ENCODE measurements at places on chromosomes 6 and 20.

DNA sequence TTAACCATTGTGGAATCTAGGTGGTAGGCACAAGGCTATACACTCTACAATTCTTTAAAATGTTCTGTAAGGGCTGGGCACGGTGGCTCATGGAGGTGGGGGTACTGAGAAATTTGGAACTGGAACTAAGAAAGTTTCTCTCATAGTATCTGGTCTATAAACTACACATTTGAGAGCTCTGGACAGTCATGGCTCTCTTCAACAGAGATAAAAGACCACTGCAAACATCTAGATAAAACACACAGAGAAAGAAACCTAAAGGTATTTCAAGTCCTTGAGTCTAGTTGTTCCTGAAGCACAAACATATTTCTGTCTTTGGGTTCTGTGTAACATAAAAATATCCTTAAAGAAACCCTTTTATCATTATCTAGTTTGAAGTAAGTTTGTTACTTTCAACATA lies 35.2 kb downstream of the ILRUN start:
- DNase-seq = no peak

- no peak for DNase-seq
Measured at GRCh38 chr6:62999796-63000195, 211.5 kb upstream of the FKBP1C start.

DNA sequence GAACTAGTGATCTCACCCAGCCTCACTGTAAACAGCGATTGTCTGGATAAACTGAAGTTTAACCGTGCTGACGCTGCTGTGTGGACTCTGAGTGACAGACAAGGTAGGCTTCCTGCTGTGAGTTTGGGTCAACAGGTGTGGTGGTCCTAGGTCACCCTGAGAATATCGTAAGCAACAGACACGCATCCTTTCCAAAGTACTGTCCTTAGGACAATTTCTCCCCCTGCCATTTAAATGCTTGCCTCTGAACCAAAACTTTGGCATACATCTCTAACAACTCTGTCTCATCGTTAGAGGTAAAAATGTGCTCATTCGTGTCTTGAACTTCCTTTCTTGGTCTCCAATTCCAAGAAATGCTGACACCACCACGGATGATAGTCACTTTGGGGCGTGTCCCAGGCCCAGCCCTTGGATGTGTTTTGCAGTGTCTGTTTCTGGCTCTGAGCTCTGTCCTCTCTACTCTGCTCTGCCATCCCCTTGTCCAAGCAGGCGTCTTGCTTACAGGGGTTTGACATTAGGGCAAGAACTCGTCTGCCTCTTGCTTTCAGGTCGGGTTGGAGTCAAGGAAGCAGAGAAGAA lies 95.5 kb downstream of the EYA2 start:
- no peak for DNase-seq

DNA sequence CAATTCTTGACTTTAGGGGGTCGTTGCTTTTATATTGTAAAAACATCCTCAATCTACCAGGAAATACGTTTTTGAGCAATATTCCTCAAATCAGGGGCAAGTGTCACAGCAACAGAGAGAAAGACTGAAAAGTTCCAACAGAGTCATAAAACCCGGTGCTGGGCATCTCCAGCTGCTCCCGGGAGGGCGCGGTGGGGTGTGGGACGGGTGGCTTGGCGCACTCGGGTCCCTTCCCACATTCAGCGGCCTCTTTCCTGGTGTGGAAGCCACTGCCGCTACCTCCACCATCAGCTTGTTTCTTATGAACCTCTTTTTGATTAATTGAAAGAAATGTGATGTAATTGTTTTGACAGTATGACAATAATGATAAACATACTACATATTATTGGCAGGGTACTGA lies 98.2 kb downstream of the IRF4 start:
- DNase-seq = no peak

DNA sequence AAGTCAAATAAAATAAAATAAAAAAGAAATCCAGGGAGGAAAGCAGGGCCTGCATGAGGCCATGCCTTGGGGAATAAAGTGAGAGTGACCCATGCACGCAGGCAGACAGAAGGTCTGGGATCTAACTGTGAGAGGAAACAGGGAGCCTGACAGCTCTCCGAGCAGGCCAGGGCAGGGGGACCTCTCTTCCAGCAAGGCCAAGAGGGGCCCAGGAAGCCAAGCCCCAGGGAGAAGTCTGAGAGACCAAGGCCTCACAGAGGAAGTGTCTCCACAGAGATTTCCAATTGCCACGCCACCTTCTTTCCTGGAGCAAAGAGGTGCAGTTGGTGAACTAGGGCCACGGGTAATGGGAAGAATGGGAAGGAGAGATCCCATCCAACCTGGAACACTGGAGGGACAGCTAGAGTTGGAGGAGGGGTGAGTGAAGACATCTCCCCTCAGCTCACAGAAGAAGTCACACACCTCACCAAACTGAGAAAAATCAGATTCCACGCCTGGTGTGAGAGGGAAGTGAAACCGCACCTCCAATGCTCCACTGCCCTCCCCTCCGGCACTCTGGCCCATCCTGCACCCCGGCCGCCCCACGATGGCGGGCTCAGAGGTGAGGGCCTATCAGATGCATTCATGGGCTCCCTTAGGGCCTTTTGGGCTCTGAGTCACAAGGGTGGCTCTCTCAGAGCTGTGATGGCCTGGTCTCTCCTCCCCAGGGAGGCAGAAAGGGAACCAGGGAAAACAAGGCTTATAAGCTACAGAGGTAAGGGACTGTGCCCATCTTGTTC lies 25.1 kb upstream of the TAF8 start:
- no peak for DNase-seq

GRCh38 chr20:59032713-59033059 lies 551 bp upstream of the ATP5F1E start:
- DNase-seq = no peak

GRCh38 chr6:73657201-73657600 lies 3.4 kb upstream of the SLC17A5 start:
- no peak for DNase-seq

GRCh38 chr6:31169123-31169857 lies 1.2 kb downstream of the POU5F1 start:
- no peak for DNase-seq

DNA sequence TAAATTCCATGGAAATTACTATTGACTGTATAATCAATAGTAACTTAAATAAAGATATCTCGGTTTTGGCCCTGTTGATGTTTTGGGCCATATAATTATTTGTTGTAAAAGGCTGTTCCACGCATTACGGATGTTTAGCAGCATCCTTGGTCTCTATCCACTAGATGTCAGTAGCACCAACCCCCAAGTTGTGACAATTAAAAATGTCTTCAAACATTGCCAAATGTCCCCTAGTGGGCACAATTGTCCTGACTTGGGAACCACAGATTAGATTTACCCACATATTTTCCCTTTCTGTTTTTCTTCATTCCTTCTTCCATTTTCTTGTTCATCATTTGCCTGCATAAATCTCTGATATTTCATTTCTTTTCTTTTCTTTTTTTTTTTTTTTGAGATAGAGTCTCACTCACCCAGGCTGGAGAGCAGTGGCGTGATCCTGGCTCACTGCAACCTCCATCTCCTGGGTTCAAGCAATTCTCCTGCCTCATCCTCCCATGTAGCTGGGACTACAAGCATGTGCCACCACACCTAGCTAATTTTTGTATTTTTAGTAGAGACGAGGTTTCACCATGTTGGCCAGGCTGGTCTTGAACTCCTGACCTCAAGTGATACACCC lies 13.6 kb upstream of the WFDC8 start:
- DNase-seq = peak; percentile 73

DNA sequence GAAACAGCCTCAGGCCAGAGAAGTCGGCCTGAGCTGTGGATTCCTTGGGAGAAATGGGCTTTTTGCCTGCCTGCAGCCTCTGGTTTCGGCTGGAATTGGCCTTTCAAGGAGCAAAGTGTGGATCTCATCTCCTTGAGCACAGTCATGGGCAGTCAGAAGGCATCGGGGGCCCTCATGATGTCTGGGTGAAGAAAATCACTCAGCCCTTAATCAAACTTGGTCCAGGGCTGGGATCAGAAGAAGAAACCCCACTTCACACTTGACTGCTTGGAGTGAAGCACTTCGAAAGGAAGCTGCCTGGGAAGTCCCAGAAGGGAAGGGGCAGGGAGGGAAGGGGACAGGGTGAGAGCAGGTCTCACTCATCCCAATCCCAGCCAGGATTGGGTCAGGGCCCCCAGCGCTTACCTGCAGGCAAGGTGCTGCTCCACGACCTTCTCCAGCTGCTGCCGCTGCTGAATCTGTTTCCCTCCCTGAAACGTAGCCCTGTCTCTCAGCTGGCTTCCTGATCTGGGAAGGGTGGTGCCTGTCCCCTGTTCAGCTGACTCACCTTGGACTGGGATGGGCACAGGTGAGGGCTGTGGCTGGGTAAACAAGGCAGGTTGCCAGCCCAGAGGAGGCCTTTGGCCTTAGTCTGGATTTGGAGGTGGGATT lies at the start of gene SDCBP2:
Gene SDCBP2 (minus strand): TSS at position 460 of the 651 bp plus-strand sequence. CDS start 8,723 bp downstream, outside the sequence.
- DNase-seq = no peak

DNA sequence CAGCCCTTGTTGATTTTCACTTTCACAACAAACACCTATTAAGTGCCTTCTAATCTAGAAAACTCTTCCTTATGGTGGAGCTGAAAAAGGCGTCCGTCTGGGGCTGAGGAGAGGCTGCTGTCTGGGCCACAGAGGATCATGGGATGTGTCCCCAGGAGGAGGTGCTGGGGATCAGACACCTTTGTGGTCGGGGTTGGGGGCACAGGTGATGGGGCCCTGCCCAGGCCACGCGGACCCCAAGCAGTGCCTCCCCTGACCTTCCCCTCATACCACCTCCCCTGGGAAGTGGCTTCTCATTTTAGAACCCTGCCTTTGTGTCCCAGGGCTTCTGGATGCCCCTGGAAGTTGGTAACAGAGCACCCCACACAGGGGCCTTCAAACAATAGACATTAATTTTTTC lies 41.1 kb downstream of the SUN5 start:
- no peak for DNase-seq

DNA sequence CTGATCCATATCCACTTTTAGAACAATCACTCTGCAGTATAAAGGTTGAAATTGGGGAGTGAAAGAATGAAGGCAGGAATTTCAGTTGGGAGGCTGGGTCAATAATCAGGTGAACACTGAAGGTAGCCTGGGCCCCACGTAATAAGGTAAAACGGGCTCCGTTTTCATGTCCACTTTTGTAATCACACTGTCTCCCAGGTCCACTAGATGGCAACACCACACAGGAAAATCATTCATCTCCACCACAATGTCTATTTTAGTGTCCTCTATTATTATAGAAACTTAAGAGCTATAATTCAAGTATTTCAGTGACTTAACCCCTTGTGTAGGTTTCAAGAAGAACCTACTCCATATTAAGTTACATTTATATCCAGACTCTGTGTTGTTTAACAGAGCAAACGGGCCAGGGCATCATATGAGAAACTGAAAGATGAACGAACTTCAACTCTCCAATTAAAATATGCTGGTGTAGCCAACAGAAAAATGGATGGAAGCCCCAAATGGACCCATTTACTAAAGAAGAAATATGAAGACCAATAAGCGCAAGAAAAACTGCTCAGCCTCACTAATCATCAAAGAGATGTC lies 45.9 kb upstream of the MC3R start:
- peak; percentile 14 for DNase-seq

DNA sequence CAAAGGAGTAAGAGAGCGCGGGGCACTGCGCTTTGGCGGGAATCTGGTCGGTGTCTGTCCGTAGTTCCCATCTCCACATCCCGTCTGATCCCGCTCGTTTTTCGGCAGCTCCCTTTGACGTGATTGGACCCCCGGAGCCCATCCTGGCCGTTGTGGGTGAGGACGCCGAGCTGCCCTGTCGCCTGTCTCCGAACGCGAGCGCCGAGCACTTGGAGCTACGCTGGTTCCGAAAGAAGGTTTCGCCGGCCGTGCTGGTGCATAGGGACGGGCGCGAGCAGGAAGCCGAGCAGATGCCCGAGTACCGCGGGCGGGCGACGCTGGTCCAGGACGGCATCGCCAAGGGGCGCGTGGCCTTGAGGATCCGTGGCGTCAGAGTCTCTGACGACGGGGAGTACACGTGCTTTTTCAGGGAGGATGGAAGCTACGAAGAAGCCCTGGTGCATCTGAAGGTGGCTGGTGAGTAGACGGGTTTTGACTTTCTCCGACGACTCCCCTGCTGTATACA lies 1.4 kb downstream of the BTN1A1 start:
- no peak for DNase-seq

GRCh38 chr20:61753316-61753942 lies 312.3 kb downstream of the TAF4 start:
- no peak for DNase-seq

DNA sequence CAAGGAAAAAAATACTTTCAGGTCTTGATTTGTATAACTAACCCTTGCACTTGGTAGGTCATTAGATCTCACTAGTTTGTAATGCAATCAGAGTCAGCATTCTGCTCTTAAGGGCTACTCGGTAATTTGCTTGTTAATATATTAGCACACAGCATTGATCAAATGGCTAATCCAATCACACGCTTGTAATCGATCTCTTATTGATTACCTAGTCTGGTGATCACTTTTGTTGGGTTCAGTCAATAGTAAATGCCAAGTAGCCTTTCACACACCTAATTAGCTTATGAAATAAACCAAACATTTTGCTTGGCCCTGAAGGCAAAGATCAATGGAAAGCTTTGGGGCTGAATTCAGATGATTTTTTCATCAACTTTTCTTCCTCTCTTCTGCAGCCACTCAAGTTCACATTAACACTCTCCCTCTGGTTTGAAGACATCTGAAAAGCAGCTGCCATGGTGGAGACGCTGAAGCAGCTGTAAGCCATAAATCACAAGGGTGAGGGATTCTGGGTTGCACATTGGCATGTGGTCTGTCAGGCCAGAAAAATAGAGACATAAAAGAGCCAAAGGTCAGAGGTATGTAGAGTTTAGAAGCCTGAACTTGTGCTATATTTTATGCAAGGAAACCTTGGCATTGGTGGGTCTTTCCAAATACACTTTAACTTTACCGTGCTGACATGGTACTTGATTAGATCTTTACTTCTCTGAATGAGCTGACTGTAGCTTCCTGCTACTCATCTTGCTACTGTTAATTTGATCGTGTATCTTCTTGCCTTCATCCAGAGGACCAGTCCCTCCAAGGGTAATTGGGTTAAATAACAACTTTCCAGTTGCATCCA lies 234.4 kb downstream of the SIM1 start:
- no peak for DNase-seq

DNA sequence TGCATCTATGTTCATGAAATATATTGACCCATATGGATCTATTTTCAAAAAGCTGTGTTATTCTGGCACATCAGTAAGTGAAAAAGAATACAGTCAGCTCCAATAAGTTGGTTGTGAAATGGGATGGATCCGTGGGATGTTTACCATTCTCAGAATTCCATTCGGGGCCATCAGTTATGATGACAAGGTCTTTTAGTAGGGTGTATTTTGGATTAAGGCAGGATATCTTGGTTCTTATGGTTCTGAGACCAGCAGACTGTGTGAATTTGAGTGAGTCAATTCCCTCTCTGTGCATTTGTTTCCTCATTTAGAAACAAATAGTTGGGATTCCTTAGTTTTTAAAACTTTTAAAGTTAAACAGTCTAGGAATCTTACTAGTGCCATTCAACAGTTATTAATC lies 287.4 kb downstream of the CD109 start:
- no peak for DNase-seq

DNA sequence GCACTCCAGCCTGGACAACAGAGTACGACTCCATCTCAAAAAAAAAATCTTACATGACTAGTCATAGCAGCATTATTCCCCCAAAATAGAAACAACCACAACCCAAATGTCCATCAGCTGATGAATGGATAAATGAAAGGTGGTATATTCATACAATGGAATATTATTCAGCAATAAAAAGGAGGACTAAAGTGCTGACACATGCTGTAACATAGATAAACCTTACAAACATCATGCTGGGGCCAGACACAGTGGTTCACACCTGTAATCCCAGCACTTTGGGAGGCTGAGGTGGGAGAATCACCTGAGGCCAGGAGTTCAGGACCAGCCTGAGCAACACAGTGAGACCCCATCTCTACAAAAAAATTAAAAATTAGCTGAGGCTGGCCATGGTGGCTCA lies 16.9 kb downstream of the C20orf203 start:
- DNase-seq = no peak
